Cortex of kidney (tissue), 1 donor: ENCODE measurements at places on chromosomes 4 and X.

GRCh38 chrX:134520860-134521390, 61.0 kb downstream of the HPRT1 start:
- DNase-seq = no peak

DNA sequence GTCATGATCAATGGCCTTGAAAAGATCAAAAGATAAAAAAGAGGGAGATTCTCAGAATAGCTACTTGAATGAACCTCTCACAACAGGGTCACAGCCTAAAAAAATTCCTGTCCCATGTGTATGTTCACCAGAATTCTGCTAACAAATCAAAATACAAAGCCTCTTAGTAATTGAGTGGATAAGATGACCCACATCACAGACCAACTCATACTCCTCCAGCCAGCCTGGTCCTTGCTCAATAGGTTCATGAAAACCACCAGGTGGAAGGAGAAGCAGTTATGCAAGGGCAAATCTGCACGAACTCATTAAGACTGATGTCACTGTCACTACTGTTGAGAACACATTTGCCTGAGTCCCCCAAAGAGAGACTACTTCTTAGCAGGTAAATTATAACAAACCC, 21.5 kb downstream of the WDFY3 start:
- DNase-seq = no peak

GRCh38 chrX:24920769-24921168, 95.0 kb downstream of the ARX start:
- no peak for DNase-seq

GRCh38 chr4:140243278-140243753, 89.3 kb upstream of the MAML3 start:
- no peak for DNase-seq

DNA sequence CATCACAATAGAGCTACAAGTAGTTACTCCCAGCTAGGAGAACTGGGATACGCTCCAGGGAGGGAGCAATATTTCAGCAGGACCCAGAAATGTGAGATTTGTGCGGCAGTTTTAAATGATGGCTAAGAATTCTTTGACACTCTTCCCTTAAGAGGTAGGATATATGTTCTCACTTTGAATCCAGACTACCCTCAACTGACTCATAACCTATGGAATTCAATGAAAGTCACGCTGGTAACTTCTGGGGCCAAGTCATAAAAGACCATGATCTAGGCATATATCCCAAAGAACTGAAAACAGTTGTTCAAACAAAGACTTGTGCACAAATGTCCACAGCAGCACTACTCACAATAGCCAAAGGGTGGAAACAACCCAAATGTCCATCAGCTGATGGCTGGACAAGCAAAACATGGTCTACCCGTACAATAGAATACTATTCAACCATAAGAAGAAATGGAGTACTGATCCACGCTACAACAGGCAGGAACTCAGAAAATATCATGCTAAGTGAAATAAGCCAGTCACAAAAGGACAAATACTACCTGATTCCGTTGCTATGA, 10.5 kb downstream of the CD99L2 start:
- no peak for DNase-seq
